ENCODE measurements at places on chromosomes 3 and 15.

DNA sequence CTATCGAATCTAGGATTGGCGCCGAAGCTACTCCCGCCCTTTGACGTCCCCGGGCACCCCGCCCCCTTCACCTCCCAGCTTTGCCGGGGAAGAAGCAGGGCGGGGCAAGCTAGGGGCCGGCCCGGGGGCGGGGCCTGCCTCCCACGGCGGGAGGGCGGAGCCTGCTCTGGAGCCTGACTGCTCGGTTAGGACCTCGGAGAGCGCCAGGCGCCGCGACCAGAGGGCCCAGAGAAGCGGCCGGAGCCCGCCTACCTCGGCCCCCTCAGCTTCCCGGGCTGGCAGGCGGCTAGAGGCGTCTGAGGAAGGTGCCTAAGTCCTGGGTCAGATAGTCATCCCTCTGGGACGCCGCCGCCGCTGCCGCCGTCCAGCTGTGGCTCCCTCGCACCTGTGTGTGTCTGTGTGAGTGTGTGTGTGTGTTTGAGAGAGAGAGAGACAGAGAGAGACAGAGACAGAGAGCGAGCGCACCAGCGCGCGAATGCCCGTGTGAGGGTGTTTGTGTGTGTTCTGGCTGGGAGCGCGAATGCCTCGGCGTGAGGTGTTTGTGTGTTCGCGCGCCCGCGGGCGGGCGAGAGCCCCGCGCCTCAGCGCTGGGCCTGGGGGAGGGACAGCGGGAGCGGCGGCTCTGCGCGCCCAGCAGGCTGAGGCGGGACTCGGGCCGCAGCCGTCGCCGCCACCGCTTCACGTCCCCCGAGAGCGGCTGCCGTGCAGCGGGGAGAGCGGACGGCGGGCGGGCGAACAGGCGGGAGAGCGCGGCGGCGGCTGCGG, at the start of gene STXBP5L:
Gene STXBP5L, plus strand, starts transcription at position 176 of the 765 bp plus-strand sequence. CDS start 1,374 bp downstream, outside the sequence.
- DNase-seq = peak; percentile 77

DNA sequence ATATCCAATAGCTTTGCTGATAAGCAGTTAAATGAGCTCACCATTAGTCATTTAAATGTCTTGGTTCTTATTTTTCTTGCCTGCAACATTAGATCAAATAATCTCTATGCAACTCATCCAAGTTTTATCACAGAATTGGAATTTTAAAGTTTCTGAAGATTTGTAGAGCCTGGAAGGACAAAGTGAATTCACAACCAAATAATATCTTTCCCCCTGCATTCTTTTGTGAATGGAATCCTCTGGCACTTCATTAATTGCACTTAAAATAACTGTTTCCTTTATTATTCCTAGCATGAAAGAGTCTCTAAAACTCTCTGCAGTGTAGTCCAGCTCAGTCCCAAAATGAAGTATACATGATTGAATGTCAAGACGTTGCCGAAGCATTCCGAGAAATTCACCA, 345.6 kb upstream of the TGFBR2 start:
- no peak for DNase-seq

GRCh38 chr3:42590989-42591756, 513 bp downstream of the SS18L2 start:
- no peak for DNase-seq

DNA sequence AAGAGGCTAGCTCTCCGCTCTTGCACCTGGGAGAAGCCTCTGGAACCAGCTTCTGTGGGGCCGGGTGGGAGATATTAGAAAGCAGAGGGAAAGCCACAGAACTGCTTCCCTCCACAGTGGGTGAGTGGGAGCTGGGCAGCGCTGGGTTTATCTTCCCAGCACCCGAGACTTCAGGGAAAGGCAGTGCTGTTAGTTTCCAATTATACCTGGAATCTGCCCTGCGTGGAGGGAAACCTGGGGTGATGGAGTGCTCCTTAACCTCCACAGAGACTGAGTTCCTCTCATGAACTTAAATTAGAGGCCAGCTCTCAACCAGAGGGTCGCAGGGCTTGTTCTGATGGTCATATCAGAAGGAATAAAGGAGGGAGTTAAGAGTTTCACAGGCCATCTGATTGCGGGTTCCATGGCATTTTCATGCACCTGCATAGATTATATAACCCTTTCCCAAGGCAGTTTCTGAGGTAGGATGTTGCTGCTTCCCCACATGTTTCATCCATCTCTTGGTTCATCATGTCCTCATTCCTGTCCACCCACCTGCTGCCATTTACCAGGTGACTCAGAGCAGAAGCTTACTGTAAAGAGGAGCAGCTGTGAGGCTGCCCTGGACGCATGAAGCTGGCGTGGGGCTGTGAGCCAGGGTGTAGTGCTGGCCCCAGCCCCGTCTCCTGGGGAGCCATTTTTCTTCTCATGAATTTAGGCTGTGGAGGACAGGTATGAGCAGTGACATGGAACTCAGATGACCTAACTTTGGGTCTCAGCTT, 42.5 kb downstream of the CA12 start:
- no peak for DNase-seq

- no peak for DNase-seq
Observed at GRCh38 chr3:139281096-139281495, 62.7 kb upstream of the MRPS22 start.

All from germinal center (tissue), 1 donor.